ENCODE measurements at places on chromosomes 1 and 21.

- no peak for DNase-seq
Observed at GRCh38 chr1:46493316-46494032, 3.8 kb downstream of the DMBX1 start.

DNA sequence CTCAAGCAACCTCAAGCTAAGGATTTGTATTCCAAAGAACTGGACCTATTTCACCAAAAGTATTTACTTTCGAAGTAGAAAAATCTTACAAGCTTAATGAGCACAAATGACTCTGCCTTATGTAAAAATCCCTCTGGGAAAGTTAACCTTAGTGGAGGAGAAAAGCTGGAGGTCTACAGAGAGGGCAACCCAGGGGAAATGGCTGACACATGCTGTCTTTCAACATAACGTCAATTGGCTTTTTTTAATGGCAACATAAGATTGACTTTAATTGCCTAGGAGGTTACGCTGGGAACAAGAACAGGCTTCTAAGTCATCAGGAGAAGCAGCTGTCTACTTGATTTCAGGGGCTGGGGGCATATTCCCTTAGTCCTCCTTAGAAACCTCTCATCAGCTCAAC is 52.3 kb downstream of the UTP25 start:
- no peak for DNase-seq

DNA sequence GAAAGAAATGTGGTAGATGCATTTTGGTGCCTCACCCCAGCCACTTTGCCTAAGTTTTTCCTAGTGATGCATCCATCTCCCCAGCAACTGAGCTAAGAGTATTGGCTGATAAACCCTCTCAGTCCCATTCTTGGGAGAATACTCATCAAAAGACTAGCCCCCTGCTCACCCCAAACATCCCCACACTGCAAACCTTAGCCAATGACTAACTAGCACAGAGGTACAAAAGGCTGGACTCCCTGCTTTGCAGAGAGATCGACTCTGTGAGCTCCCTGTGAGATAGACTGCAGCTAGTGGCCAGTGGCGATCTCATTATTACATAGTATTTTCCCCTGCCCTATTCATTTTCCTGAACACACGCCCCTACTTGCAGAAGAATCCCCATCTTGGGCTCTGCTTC is 155.3 kb downstream of the HHIPL2 start:
- no peak for DNase-seq

DNA sequence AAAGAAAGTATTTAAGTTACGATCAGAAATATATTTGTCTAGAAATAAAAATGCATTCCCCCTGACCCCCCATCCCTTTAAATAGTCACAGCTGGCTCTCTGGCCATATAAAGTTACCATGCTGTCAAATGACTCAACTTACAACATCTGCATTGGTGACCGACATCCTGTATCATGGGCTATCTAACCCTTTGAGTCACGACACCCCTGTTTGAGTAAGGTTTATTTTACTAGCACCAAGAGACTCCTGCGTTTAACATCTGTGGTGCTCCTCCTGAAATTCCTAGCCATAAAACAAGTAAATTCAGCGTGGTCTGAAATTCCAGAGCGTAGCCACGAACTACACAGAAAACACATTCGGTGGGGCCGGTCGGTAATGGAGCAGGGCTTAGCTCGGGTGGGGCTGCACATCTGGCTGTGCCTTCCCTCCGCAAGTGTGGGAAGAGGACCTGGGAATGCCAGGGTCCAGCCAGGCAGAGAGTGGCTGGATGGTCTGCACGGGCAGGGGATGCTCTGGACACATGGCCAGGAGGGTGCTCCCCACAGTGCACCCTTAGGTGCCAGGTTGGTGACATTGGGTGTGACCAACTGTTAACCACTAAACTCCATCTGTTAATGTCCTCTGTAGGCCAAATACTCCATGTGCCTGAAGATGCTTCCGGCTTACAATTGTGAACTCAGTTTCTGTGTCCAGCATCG is 53.0 kb upstream of the CLDN14 start:
- DNase-seq: no peak

- no peak for DNase-seq
Observed at GRCh38 chr1:90831910-90832309, 114.8 kb upstream of the BARHL2 start.

GRCh38 chr1:43910343-43910742 is 23.3 kb upstream of the ARTN start:
- no peak for DNase-seq

Data from DMS79 (cell line).